ENCODE measurements at places on chromosomes 16 and 17. TPM values are rescaled to one million over a fixed set of nuclear protein-coding genes. Genes with fewer than 3 reads are reported as not detected.

The SMTNL2 gene
- total RNA-seq, result not detected

The TAC4 gene
- total RNA-seq, result 0.92 TPM

DNA sequence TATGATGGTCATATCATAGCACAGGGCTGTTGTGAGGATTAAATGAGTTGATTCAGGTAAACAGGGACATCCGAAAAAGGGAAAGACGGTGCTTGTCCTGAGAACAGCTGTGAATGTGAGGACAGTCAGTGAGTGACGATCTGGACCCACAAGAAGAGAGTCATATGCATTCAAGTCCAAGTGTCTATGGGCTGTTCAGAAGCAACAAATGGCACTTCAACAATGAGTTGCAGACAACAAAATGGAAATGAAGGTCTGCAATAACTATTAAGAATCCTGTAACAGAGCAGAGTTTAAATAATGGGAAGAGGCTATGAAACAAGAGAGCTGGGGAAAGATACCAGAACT, 100.3 kb downstream of the ADCY9 start:
- no peak for DNase-seq

DNA sequence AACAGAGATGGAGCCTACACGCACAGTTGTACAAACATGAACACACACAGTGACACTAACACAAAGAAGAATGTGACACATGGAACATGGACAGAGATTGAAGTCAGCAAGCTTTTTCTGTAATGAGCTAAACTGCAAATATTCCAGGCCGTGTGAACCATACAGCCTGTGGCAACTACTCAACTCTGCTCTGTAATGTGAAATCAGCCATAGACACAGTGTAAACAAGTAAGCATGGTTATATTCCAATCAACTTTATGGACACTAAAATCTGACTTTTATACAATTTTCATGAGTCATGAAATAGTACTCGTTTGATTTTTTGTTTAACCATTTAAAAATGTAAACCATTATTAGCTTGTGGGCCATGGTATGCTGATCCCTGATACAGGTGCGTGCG, 120.2 kb downstream of the SMG6 start:
- no peak for DNase-seq

DNA sequence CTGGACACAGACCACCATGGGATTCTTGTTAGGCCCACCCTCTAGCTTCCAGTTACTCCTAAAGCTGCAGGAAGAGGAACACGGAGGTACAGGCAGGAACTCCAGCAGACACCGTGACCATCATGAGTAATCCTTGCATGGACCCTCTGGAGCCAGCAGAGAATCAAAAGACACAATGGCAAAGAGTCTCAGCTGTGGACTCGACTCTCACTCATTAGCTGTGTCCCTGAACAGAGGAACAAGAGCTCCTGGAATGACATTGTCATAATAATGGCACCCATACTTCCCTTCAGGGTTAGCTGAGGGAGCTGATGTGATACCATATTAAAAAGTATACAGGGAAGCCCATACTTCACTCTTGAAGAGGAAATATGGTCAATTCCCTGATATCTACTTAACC, 176.3 kb upstream of the ASIC2 start:
- no peak for DNase-seq

DNA sequence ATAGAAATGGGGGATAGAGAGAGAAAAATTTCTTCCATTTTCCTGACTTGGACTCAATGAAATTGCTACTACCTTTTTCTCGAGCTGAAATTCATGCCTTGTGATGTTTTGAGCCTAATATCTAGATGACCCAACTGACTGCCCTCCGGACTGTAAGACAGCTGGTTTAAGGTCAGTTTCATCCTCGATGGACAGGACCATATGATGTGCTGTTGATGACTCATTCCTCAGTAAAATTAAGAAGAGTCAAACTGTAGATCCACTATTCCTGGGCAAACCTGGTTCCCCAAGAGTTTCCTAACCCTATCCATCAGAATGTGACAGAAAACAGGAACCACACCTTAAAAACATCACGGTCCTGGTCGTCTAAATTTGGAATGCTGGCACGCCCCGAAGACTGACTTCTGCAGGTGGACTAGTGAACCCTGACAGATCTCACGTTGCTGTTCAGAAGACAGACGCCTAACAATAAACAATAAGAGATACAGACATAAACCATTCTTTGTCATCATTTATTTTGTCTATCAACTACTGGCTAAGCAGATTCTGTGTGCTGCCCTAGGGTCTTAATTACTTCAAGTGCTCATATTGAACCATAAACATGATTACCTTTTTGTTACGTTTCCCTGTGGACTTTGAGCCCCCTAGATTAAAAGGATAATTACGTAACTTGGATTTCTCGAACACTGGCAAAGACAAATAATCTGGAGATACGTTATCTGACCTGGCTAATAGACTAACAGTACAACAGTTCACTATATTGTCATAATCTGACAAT, 45.1 kb upstream of the NOS2 start:
- DNase-seq, result no peak

Data from G401 (cell line).